ENCODE measurements at places on chromosomes 1 and 21. TPM values are rescaled to one million over a fixed set of nuclear protein-coding genes. Genes with fewer than 3 reads are reported as not detected.

Gene NBPF20
- 3.2 TPM for total RNA-seq

Gene ZBTB7B
- 28.7 TPM for total RNA-seq

Gene TRABD2B
- total RNA-seq, result 0.34 TPM

Gene KCNK1
- 19.4 TPM for total RNA-seq

Gene LCE1A
- total RNA-seq, result not detected

Gene CCDC181
- total RNA-seq, result 0.07 TPM

Gene NECTIN4
- total RNA-seq, result 1.9 TPM

Gene OR2M3
- total RNA-seq, result not detected

Gene ASAP3
- total RNA-seq, result 3.9 TPM

Gene OR10Z1
- total RNA-seq, result not detected

Gene DCST1
- total RNA-seq, result not detected

Gene CCDC30
- total RNA-seq, result 0.59 TPM

Gene MCL1
- total RNA-seq, result 140 TPM

Gene CXADR
- total RNA-seq, result 12.0 TPM

Gene PCBP3
- 1.1 TPM for total RNA-seq

Gene MRPS6
- total RNA-seq, result 46.6 TPM

Gene ILDR2
- total RNA-seq, result 0.02 TPM

Gene TRIM58
- total RNA-seq, result not detected

Gene BMP8B
- total RNA-seq, result 4.3 TPM

Gene LIPI
- not detected for total RNA-seq

Gene CACHD1
- 1.7 TPM for total RNA-seq

Gene SPOCD1
- total RNA-seq, result 7.8 TPM

Gene AGMAT
- total RNA-seq, result 7.9 TPM

Gene GPN2
- 19.0 TPM for total RNA-seq

Gene CLCA4
- total RNA-seq, result not detected

Gene LY9
- 0.06 TPM for total RNA-seq

Gene C1orf226
- 0.96 TPM for total RNA-seq

Gene FBXO44
- total RNA-seq, result 12.2 TPM

Gene THEM5
- total RNA-seq, result not detected

Gene HMGCS2
- total RNA-seq, result not detected

Gene NES
- total RNA-seq, result 1.2 TPM

Gene ZBTB18
- total RNA-seq, result 4.7 TPM

Gene UTS2
- total RNA-seq, result not detected

Gene TMEM269
- total RNA-seq, result 0.18 TPM

Gene TDRD5
- total RNA-seq, result 0.09 TPM
